ENCODE measurements at places on chromosomes 2 and 18. TPM values are rescaled to one million over a fixed set of nuclear protein-coding genes. Genes with fewer than 3 reads are reported as not detected.

TRAK2 gene
- 12.0 TPM for total RNA-seq

ANKRD29 gene
- total RNA-seq, result 10.0 TPM

CYS1 gene
- total RNA-seq, result 1.4 TPM

KHK gene
- total RNA-seq, result 7.3 TPM

LNPK gene
- total RNA-seq, result 11.9 TPM

IER3IP1 gene
- 21.6 TPM for total RNA-seq

STK17B gene
- total RNA-seq, result 6.6 TPM

CREG2 gene
- 10.0 TPM for total RNA-seq

NTSR2 gene
- total RNA-seq, result not detected

HOXD9 gene
- 1.7 TPM for total RNA-seq

TNFAIP6 gene
- 3.0 TPM for total RNA-seq

BAZ2B gene
- 9.2 TPM for total RNA-seq

LRRTM4 gene
- total RNA-seq, result not detected

ASTL gene
- not detected for total RNA-seq

GALNT13 gene
- total RNA-seq, result 12.6 TPM

FNDC4 gene
- 4.3 TPM for total RNA-seq

CROCC2 gene
- total RNA-seq, result not detected

DNAJC5G gene
- total RNA-seq, result not detected

NYAP2 gene
- 0.02 TPM for total RNA-seq

HOXD13 gene
- 0.24 TPM for total RNA-seq

IAH1 gene
- 99.8 TPM for total RNA-seq

LIPG gene
- total RNA-seq, result 0.10 TPM

TCF23 gene
- not detected for total RNA-seq

SLC16A14 gene
- 1.4 TPM for total RNA-seq

LRRFIP1 gene
- total RNA-seq, result 99.1 TPM

INPP4A gene
- total RNA-seq, result 10.1 TPM

PREPL gene
- total RNA-seq, result 19.3 TPM

SIX3 gene
- total RNA-seq, result 0.41 TPM

LHCGR gene
- total RNA-seq, result not detected

OTX1 gene
- 4.3 TPM for total RNA-seq

GAL3ST2 gene
- total RNA-seq, result not detected

DYSF gene
- 1.2 TPM for total RNA-seq

CDH20 gene
- total RNA-seq, result not detected

PLCL1 gene
- not detected for total RNA-seq

M1AP gene
- total RNA-seq, result not detected

LINC00305 gene
- total RNA-seq, result not detected

CCDC178 gene
- total RNA-seq, result not detected

ALPI gene
- not detected for total RNA-seq

UGT1A1 gene
- total RNA-seq, result 0.88 TPM

RSAD2 gene
- 0.15 TPM for total RNA-seq

ANKRD62 gene
- not detected for total RNA-seq

INHA gene
- 0.38 TPM for total RNA-seq

IL1RL2 gene
- not detected for total RNA-seq

PMS1 gene
- 6.6 TPM for total RNA-seq

SH3BP4 gene
- 33.9 TPM for total RNA-seq

MCFD2 gene
- 108 TPM for total RNA-seq

DSG3 gene
- not detected for total RNA-seq

All from A549 treated with DMSO at 1 μM for 4 hours (cell line).